ENCODE measurements at places on chromosomes 4 and X.

DNA sequence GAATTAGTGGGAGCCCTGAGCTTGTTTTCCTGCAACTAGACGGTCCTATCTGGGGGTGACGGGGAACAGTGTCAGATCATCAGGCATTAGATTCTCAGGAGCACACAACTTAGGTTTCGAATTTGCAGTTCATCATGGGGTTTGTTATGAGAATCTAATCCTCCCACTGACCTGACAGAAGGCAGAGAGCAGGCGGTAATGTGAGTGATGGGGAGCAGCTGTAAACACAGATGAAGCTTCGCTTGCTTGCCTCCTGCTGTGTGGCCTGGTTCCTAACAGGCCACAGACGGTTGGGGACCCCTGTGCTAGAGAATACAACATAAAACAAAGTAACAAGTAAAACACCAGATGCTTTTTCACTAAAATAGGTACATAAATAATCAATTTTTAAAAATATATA lies 86.2 kb upstream of the BLTP1 start:
- no peak for DNase-seq

DNA sequence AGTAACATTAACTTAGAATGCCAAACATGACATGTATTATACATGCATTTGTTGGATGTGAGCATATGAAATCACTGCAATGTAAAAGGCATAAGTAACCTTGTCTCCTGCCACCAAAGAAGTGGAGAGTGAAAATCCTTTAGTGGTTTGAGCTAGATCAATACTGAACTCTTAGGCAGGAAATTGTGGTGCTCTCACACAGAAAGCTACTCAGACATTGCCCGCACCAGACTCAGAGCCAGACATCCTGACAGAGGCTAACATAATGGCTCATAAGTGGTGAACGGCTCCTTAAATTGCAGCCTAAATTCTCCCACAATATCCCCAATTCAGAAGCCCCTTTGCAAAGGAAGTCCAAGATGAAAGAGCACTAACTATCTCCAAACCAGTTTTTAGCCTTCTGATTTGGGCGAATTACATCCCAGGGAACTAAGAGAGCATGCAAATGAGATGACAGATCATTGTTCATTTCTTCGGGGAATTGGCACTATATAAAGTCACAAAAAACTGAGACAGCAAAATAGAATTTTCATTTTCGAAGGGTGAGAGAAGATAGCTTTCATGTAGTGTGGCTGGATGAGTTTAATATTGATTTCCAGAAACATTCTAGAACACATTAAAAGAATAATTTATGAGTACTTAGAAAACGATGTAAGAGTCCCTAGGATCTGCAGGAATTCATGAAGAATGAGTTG lies 233.6 kb upstream of the RPS6KA3 start:
- no peak for DNase-seq

GRCh38 chrX:53445977-53446376 lies 11.8 kb upstream of the HSD17B10 start:
- DNase-seq = peak; percentile 35

DNA sequence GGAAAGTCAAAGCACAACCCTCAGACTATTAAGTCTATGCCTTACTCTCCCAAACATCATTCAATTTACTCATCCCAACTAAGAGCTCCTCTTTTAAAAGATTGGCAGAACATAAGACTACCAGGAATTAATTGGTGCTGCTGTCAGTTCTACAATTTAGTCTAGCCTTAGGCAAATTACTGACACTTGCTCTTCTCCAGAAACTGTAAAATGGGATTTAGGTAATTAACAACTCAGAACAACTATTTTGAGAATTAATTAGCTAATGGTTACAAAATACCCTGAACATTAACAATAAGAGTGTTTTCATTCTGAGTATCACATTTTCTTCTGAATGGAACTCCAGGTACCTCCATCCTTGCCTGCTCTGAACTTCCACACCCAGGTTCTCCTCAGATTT lies 36.2 kb upstream of the RBM47 start:
- DNase-seq = no peak

DNA sequence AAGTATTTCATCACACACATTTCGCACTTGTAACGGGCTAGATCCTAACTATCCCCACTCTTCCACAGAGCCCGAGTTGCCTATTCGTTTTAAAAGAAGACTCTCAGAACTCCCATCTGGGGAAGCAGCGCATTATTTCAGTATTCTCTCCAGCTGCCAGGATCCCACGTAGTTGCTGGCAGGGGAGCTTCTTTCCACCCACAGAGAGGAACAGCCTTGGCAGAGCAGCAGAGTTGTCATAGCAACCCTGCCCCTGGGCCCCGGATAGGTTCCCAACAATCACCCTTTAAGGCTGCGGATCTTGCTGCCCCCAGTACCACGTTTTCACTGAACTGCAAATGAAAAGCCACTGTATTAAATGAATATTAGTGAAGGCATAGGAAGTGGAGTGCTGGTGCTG lies 106.7 kb downstream of the GPM6A start:
- DNase-seq = peak; percentile 75
